Fibroblast of villous mesenchyme (primary cell): ENCODE measurements at places on chromosomes 12 and 14. TPM values are rescaled to one million over a fixed set of nuclear protein-coding genes. Genes with fewer than 3 reads are reported as not detected.

GRCh38 chr12:4447151-4447550 lies 1.5 kb upstream of the FGF6 start:
- no peak for DNase-seq

DNA sequence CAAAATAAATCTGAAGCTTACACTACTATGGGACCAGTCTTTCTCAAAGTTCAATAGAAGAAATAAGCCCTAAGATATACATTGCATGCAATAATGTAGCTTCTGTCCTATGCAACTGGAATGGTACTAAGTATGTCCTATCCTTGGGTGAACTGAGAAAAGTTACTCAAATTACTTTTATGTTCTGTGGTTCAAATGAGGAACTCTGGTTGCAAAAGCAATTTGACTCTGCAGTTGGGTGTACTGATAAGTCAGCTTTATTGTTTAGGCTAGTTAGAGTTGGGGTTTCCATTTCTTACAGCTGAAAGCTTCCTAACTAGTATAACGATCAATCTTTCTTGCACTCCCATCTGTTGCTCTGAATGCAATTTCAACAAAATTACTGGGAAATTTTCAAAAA lies 29.2 kb downstream of the GPR135 start:
- peak; percentile 25 for DNase-seq

DNA sequence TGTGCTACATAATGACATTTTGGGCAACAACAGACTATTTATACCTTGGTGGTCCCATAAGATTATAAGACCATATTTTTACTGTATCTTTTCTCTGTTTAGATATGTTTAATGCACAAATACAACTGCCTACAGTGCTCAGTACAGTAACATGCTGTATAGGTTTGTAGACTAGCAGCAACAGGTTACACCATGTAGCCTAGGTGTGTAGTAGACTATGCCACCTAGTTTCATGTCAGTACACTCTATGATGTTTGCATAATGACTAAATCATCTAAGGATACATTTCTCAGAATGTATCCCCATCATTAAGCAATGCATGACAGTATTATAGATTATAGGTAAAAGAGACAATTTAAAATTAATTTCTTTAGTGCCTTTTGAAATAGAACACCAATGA lies 30.7 kb upstream of the CEBPE start:
- no peak for DNase-seq

IGF1 gene
- total RNA-seq = under 0.01 and 0.64 TPM in 2 replicates

FOXG1 gene
- under 0.01 TPM in 1 of 2 replicates, not detected in the other for total RNA-seq
